ENCODE measurements at places on chromosomes 1 and 21. TPM values are rescaled to one million over a fixed set of nuclear protein-coding genes. Genes with fewer than 3 reads are reported as not detected.

- DNase-seq: peak; percentile 32
- H3K4me3 ChIP-seq: no peak overlapping the region
- no peaks in the 10 kb centered on the region for H3K36me3 ChIP-seq
- H3K27ac ChIP-seq: peak overlapping the region; percentile 80
Observed at GRCh38 chr1:153553096-153553495, 4.0 kb upstream of the S100A3 start.

DNA sequence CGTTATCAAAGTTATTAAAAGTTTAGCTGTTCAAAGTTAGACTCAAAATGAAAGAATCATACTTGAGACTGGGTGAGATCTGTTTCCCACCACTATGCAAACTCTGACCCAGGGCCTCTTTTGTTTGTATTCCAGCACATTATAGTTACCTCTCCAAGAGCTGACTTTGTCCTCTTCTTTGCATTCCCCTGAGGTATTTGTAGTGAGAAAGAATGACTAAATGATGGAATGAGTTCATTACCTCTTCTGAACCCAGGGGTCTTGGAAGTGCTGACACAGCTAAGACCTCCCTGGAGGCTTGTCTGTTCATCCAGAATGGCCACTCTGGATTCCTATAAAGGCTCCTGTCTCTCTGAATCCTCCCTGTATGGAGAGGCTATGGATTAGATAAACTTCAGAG lies 62.4 kb downstream of the FGGY start:
- DNase-seq: no peak
- no peak overlapping the region for H3K27ac ChIP-seq
- no peak overlapping the region for H3K4me3 ChIP-seq
- no peaks in the 10 kb centered on the region for H3K27me3 ChIP-seq

The SH2D2A gene
- total RNA-seq: 2.9 TPM

The WNT9A gene
- total RNA-seq: 0.94 TPM

- H3K27ac ChIP-seq: no peak overlapping the region
- H3K4me1 ChIP-seq: no peaks in the 10 kb centered on the region
- DNase-seq: no peak
- H3K4me3 ChIP-seq: no peak overlapping the region
Observed at GRCh38 chr1:178374016-178374415, 122.7 kb downstream of the CLEC20A start.

The FCRL4 gene
- not detected for total RNA-seq

The LCE1E gene
- total RNA-seq: not detected

The KIF2C gene
- 3.5 TPM for total RNA-seq

- H3K36me3 ChIP-seq: no peaks in the 10 kb centered on the region
- no peak overlapping the region for H3K27ac ChIP-seq
- DNase-seq: no peak
- H3K4me3 ChIP-seq: no peak overlapping the region
- no peaks in the 10 kb centered on the region for H3K27me3 ChIP-seq
- no peaks in the 10 kb centered on the region for H3K4me1 ChIP-seq
Observed at GRCh38 chr1:71190843-71191242, 110.0 kb upstream of the ZRANB2 start.

The SMPDL3B gene
- 0.49 TPM for total RNA-seq

The RNF11 gene
- total RNA-seq: 116 TPM

DNA sequence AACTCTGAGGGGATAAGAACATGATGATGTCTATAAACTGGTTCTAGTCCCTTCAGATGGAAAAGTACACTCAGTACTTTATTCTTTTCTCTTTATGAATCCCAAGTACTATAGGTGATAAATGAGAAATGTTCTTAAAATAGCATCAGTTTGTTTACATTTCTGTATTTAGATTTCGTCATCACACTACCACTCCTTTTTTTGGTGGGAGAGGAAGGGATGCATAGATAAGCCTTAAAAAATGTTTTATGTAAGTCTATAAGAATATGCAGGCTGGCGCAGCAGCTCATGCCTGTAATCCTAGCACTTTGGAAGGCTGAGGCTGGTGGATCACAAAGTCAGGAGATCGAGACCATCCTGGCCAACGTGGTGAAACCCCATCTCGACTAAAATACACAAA lies 144.8 kb downstream of the USP25 start:
- no peak for DNase-seq
- H3K27me3 ChIP-seq: no peaks in the 10 kb centered on the region
- no peak overlapping the region for H3K27ac ChIP-seq
- H3K4me3 ChIP-seq: no peak overlapping the region
- peaks cover 4% of the 10 kb centered on the region for H3K36me3 ChIP-seq

The IFI44L gene
- total RNA-seq: 22.6 TPM

The OPTC gene
- total RNA-seq: not detected

GRCh38 chr1:152461544-152461943 lies 47.5 kb upstream of the CRNN start:
- no peaks in the 10 kb centered on the region for H3K36me3 ChIP-seq
- no peak for DNase-seq
- H3K4me3 ChIP-seq: no peak overlapping the region

The FMO3 gene
- 2.8 TPM for total RNA-seq

DNA sequence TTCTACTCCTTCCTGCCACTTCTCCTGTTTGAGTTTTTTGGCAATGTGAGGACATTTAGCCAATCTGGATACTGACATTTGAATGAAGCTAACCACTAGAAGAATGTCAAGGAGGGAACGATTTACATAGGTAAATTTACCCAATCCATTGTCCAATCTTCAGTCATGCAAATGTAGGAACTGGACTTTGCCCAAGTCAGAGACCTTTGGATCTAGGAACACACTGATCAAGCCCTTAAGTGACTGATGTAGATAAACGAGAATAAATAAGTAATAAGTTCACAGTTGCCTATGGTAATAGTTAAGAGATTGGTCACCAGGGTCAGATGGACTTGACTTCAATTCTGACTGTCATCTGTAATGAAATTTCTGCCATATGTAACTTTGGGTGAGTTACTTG lies 177.6 kb downstream of the FGGY start:
- no peaks in the 10 kb centered on the region for H3K4me1 ChIP-seq
- no peak overlapping the region for H3K27ac ChIP-seq

The KHDC4 gene
- 47.0 TPM for total RNA-seq

The ASAP3 gene
- total RNA-seq: 26.1 TPM

DNA sequence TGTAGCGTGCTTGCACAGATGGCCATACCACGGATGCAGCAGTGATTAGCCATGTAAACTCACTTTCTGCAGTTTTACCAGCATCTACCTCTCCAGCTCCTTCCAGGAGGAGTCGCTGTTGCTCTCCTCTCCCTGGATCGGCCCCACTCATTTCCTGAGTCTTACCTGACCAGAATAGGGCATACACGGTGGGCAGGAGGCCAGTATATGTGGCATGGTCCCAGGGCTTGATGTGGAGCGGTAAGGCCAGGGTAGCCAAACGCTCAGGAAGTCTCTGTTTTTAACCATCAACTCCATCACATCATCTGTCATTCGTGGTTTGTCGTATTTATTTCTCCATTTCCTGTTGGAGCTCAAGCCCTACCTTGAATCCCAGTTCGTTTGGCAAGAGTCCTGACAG lies 163.4 kb upstream of the USP24 start:
- no peaks in the 10 kb centered on the region for H3K36me3 ChIP-seq
- no peak overlapping the region for H3K4me3 ChIP-seq
- DNase-seq: peak; percentile 83
- H3K4me1 ChIP-seq: no peaks in the 10 kb centered on the region

DNA sequence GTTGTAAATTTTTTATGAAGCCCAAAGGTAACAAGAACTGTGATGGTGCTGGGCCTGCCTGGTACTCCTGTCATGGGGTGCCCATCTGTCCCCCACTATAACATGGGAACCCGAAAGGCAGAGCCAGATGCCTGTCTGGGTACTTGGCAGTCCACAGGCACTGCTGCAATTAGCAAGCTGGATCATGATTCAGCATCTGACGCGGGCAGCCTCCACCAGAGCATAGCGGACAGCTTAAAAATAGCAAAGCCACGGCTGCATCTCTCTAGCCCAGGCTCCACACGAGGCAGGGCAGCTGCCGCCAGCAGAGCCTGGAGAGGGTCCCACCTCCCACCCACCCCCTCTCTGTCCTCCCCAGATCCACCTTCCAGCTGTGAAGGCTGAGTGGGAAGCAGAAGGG lies 22.9 kb downstream of the SUSD4 start:
- no peaks in the 10 kb centered on the region for H3K36me3 ChIP-seq
- H3K4me1 ChIP-seq: no peaks in the 10 kb centered on the region

GRCh38 chr1:59162665-59163064 lies 134.2 kb upstream of the FGGY start:
- no peak overlapping the region for H3K27ac ChIP-seq
- DNase-seq: no peak
- peaks cover 9% of the 10 kb centered on the region for H3K4me1 ChIP-seq
- no peaks in the 10 kb centered on the region for H3K27me3 ChIP-seq
- H3K36me3 ChIP-seq: no peaks in the 10 kb centered on the region

Data from aorta (tissue), 5 donors.